Amygdala (tissue), 56 donors: ENCODE measurements at places on chromosomes 6 and 20.

- no peak for DNase-seq
Observed at GRCh38 chr6:5373430-5373829, 112.1 kb downstream of the FARS2 start.

- no peak for DNase-seq
Observed at GRCh38 chr6:137894779-137895385, 27.8 kb downstream of the TNFAIP3 start.

DNA sequence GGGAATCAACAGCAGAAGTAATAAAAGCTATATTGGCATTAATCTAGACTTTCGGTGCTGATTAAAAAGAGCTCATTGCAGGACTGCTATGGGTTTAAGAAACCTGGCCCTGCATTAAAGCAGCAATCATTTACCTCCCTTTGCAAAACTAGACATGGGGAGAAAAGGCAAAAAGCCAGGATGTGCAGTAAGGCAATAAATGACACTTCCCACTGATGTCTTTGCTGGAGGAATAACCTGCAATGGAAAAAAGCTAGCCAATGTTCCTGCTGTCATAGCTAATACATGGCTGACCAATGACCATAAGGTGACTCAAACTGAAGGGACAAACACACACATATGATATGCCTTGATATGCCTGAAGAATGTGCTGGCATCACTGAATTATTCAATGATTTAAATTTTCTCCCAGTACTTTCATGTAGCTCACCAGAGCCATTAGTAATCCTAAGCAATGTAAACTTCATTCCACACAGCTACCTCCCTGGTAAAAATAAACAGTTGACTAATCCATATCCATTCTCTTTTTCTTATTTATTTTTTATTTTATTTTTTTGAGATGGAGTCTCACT, 8.7 kb downstream of the DNAAF9 start:
- no peak for DNase-seq

GRCh38 chr6:22473991-22474682, 95.2 kb upstream of the HDGFL1 start:
- no peak for DNase-seq

DNA sequence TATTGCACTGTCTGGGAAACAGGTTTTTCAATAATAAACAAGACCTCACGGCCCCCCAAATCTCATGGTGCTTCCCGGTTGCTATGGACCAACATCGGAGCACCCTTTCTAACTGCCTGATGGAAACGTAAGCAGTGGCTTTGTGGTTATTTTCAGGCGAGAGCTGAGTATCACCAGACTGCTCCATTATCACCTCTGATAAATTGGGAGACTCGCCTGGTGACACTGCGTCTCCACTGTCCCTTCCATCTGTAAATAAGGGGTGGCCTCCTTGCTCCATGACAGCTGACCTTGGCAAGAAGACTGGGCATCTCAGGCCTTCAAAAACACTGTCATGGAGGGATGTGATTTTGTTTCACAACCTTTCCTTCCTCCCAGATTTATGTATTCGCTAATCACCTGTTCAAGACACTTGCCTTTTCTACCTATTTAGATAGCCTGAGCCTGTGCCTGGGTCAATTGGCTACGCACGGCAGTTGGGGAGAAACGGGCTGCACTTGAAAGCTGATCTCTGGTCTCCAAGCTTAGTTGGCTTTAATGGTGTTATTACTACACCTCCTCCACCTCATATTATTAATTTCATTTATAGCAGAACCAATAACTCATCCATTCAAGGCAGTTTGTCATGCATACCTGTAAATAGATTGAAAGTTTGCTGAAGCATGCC, 17.7 kb upstream of the CDH4 start:
- no peak for DNase-seq
